Fibroblast of skin of left quadriceps (primary cell): ENCODE measurements at places on chromosomes 2 and 18.

DNA sequence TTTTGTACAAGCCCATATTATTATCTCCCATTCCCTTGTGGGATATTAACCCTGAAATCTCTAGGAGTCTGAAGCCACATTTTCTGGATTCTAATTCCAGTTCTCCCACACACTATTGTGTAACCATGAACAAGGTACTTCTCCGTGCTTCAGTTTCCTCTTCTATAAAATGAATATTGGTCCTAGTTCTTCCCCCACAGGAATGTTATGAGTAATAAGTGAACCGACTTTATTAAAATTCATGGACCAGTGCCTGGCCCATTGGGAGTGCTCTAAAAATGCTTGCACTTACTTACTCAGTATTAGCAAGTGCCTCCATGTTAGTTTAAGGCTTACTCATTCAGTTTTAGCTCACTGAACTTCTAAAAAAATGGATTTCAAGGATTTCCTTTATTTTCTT, 1.4 kb upstream of the ACMSD start:
- DNase-seq: peak; percentile 81

GRCh38 chr2:74238879-74239278, 40.5 kb downstream of the MTHFD2 start:
- peak; percentile 42 for DNase-seq

DNA sequence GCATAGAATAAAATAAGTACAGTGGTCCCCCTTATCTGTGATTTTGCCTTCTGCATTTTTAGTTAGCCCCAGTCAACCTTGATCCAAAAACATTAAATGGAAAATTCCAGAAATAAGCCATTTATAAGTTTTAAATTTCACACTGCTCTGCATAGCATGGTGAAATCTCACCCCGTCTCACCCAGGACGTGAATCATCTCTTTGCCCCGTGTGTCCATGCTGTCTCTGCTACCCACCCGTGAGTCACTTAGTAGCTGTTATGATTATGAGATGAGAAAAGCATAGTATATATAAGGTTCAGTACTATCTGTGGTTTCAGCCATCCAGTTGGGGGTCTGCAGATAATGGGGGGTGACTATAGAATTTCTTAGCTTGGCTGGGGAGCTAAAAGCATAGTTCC, 67.3 kb downstream of the RHBDD1 start:
- DNase-seq: peak; percentile 50

- no peak for DNase-seq
These were observed 233.7 kb downstream of the METTL4 start for GRCh38 chr18:2337552-2338141.

DNA sequence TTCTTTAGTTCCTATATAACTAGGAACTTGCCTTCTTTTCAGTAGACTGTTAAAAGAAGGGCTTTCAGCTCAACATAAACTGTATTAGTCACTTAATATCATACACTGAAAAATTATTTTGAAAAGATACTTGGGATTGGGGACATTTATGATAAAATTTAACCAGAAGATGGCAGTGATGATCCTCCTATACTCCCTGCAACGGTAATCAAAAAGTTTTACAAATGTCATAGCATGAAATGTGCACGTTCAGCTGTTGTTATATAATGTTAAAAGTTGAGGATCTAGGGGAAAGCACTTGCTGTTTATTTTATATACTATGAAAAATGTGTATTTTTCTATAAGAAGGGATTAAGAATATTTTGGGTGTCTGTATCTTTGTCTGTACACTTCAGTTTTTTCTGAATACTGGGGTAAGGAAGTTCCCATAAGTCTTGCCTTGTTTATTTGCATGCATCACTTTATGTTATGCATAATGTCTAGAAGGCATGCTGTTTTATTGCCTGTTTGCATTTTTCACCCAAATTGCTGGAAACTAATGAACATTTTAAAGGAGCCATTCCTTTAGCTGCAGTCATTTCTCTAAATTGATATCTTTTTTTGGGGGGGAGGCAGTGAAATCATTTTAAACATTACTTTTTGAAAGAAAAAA, 19.0 kb downstream of the DYNC1I2 start:
- no peak for DNase-seq

GRCh38 chr2:148926291-148926961, 51.4 kb downstream of the KIF5C start:
- no peak for DNase-seq

GRCh38 chr18:48320639-48320945, 88.6 kb downstream of the ZBTB7C start:
- DNase-seq: no peak

GRCh38 chr18:33128581-33128980, 311.9 kb downstream of the CCDC178 start:
- no peak for DNase-seq

DNA sequence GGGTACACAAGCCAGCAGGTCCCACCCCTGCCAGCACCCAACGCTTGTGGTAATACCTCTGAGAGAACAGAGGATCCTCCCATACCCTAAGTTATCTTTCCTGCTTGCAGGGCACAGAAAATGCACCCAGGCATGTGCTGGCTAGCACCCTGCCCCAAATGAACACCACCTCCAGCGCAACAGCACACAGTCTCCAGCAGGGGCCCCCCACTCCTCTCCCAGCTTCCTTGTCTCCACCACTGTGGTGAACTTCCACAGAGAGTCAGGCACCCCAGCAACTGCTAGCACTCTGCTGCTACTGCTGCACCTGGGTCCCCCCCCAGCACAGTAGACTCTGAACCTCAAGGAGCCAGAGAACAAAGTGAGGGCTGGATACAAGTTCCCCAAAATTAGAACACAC, 216.8 kb upstream of the CNTNAP5 start:
- DNase-seq: no peak

GRCh38 chr2:131493199-131493968, 1.2 kb upstream of the MZT2A start:
- no peak for DNase-seq

DNA sequence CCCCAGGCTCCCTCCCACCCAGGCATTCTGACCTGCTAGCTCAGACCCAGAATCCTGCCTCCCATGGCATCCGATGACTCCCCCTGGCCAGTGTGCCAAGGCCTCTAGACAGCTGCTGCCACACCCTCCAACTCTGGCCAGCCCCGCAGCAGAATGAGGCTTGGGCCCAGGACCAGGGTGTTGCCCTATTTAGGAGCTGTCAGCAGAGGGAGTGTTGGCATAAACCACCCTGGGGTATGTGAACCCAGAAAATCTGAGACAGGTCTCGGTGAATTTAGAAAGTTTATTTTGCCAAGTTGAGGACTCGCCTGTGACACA, 134.3 kb downstream of the KLHL29 start:
- DNase-seq: no peak

GRCh38 chr18:21672521-21673267, 31.9 kb downstream of the ABHD3 start:
- DNase-seq: no peak

GRCh38 chr2:230797515-230798495, 66.9 kb upstream of the ITM2C start:
- DNase-seq: no peak

DNA sequence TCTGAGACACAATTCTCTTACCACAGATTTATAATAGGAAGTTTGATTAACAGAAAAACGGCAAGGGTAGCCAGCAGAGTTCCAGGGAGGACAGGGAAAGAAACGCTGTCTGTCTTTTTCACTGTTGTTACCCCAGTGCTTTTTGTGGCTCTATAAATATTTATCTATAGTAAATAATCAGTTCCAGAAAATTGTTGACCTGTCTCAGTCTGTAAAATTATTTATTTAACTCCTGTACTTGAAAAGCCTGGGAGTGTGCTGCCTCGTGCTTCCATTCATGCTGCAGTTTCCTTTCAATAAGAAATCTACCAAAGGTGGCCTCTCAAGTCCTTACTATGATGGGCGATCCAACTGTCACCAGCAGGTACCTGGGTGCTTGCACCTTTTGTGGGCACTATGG, 102.9 kb downstream of the ETAA1 start:
- no peak for DNase-seq

- DNase-seq: no peak
These were observed 742 bp upstream of the MYO5B start for GRCh38 chr18:50195689-50196088.

- no peak for DNase-seq
These were observed 19.7 kb downstream of the CFAP65 start for GRCh38 chr2:219021591-219021990.

DNA sequence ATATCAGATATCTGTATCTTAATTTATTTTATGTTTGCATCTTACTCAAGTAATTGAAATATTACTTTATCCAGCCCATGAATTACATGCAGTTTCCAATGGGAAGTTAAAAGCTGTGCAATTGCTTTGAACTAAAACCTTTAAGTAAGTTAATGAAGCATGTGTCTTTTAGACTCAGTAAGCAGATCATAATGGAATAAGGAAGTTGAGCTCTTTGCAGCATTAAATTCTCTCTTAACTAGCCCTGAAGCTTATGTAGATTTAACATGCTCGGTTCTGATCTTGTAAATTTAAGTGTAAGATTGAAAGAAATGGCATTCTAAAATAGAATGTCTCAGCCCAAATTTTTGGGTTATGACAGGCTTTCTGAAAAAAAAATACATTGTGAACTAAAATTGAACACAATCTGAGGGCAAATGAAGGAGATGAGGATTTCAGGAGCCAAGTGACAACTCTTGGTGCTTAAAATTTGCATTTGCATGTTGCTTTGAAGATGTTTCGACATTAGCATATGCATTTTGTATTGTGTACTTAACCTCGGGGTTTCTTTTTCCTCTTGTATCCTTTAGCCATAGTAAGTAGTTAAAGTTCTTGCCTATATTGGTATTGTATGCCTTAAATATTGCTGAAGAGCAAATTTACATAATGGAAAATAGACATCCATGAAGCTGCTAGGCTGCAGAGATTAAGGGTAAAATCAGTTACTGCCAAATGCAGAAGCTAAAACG, 297.8 kb upstream of the KCNJ3 start:
- no peak for DNase-seq

GRCh38 chr2:112627060-112628040, 18.4 kb upstream of the SLC20A1 start:
- DNase-seq: peak; percentile 88

GRCh38 chr2:102978091-102978490, 216.3 kb downstream of the TMEM182 start:
- no peak for DNase-seq

- no peak for DNase-seq
These were observed 94.3 kb downstream of the IRS1 start for GRCh38 chr2:226705133-226705886.

- DNase-seq: no peak
These were observed 481.4 kb downstream of the CDH2 start for GRCh38 chr18:27695503-27695902.

- no peak for DNase-seq
These were observed 81.7 kb upstream of the STK17B start for GRCh38 chr2:196253116-196253480.

GRCh38 chr2:188308483-188308882, 16.8 kb downstream of the GULP1 start:
- no peak for DNase-seq

DNA sequence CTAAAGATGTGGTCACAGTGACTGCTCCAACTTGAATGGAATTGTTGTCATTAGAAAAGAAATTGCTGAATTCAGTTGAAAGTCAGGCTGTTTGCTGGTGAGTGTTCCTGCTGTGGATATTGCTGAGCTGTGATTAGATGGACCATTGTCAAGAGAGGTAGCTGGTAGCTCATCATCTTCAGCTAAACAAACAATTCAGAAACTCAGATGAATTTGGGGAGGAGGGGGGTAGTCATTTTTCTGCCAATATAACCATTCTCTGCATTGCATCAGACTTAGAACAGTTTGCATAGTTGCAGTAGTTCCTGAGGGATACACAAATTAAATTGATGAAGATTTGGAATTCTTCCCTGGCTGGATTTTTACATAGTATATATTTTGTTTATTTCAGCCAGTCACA, 108.3 kb downstream of the MTCL1 start:
- peak; percentile 93 for DNase-seq

- DNase-seq: no peak
These were observed 11.5 kb upstream of the RNU2-63P start for GRCh38 chr2:88027697-88028389.

GRCh38 chr2:175097297-175097696, 70.7 kb downstream of the ATF2 start:
- DNase-seq: no peak
